Nucleus accumbens (tissue), 56 donors: ENCODE measurements at places on chromosomes 5 and 9.

DNA sequence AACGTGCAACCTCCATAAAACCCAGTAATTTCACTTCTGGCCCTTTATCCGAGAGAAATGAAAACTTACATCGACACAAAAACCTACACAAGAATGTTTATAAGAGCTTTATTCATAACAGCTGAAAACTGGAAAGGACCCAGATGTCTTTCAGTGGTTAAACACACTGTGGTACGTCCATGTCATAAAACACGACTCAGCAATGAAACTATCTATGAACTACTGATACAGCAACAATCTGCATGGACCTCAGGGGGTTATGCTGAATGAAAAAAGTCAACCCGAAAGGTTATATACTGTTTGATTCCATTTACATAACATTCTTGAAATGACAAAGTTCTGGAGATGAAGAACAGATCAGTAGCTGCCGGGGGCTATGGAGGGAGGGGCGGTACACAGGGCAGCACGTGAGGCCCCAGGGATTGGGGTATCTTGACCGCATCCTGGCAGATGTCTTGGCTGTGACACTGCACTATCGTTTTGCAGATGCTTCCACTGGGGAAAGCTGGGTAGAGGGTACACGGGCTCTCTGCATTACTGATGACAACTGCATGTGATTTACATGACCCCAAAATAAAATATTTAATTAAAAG, 4.1 kb downstream of the CCDC127 start:
- DNase-seq, result no peak

GRCh38 chr5:83628360-83628759, 92.3 kb downstream of the HAPLN1 start:
- DNase-seq, result no peak

DNA sequence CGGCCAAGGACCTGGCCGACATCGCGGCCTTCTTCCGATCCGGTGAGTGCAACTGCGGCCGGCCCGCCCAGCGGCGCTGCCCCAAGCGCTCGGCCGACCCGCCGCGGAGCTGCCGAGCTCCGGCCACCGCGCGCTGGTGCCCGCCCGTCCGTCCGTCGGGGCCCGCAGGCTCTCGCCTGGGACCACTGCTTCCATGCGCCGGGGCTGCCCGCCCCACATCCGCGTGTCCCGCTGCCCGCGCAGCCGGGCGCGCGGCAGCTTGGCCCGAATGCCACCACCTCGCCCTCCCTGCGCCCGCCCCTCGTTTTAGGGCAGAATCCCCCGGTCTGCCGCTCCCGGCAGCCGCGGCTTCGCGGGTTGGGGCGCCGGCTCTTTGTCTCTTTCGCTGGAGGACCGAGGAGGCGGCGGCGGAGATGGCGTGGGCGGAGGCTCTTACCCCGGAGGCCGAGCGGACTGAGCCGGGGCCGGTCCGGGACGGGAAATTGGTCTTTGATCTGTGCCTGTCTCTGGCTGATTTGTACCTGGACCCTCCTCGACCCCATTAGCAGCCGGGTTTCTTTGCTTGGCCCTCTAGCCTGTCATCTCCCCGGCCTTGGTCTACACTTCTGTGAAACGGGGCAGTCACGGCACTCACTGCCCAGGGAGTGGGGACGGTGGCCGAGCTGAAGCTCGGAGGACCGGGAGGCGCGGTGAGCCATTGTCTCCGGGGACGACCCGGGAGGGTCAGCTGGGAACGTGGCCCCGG, 871 bp downstream of the TRIO start:
- DNase-seq, result peak; percentile 32

- no peak for DNase-seq
These were observed 153.9 kb downstream of the CDH9 start for GRCh38 chr5:26884481-26884880.

- no peak for DNase-seq
These were observed 85.8 kb downstream of the FBXO38 start for GRCh38 chr5:148469501-148469935.

- no peak for DNase-seq
These were observed 14.0 kb downstream of the MAP3K1 start for GRCh38 chr5:56829137-56829908.

DNA sequence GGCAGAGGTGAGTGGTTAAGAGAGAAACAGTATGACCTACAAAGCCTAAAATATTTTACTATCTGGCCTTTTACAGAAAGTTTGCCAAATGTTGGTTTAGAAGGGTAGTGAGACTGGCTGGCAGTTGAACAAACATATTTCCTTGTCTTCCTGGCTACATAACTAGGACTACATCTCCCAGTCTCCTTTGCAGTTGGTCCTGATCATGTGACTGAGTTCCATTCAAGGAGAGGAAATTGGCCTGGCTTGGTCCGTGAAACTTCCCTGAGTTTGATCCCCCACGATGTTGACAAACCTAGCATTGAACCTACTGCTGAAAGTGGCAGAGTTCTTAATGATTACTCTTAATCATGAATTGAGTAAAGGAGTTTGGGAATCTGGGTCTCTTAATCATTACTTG, 280.8 kb downstream of the SLIT3 start:
- DNase-seq, result no peak
